ENCODE measurements at places on chromosomes 12 and 14. TPM values are rescaled to one million over a fixed set of nuclear protein-coding genes. Genes with fewer than 3 reads are reported as not detected.

GRCh38 chr14:90534091-90534837 is 137.4 kb downstream of the CALM1 start:
- no peak for DNase-seq

- peak; percentile 54 for DNase-seq
Observed at GRCh38 chr14:74922752-74923401, at the start of gene RPS6KL1. Gene RPS6KL1 (minus strand): TSS chr14:74923260. CDS start chr14:74921541, 1,719 bp downstream.

DNA sequence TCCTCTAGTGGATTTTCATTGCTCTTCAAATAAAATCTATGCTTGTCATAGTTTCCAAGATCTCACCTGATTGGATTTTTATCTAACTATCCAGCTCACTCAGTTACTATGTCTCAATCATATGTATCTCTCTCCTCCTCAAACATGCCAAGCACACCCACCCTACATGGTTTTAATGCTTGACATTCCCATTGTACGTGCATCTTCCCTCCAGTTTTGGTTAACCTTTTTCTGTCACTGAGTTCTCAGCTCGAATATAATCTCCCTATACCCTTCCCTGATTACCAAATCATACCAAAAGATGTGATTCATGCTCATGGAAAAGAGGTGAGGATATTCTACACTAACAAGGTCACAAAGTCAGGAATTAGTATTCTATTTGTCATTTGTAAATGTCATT is 12.0 kb upstream of the PTPRQ start:
- DNase-seq: no peak

- DNase-seq: no peak
Observed at GRCh38 chr12:52945389-52946232, 3.3 kb upstream of the KRT18 start.

GRCh38 chr12:2544230-2544629 is 250.5 kb upstream of the FKBP4 start:
- DNase-seq: no peak

- DNase-seq: no peak
Observed at GRCh38 chr14:92581966-92582566, 68.5 kb downstream of the RIN3 start.

Gene PRIMA1
- total RNA-seq: not detected

Gene SPRING1
- 77.0 TPM for total RNA-seq

Gene KRT72
- not detected for total RNA-seq

DNA sequence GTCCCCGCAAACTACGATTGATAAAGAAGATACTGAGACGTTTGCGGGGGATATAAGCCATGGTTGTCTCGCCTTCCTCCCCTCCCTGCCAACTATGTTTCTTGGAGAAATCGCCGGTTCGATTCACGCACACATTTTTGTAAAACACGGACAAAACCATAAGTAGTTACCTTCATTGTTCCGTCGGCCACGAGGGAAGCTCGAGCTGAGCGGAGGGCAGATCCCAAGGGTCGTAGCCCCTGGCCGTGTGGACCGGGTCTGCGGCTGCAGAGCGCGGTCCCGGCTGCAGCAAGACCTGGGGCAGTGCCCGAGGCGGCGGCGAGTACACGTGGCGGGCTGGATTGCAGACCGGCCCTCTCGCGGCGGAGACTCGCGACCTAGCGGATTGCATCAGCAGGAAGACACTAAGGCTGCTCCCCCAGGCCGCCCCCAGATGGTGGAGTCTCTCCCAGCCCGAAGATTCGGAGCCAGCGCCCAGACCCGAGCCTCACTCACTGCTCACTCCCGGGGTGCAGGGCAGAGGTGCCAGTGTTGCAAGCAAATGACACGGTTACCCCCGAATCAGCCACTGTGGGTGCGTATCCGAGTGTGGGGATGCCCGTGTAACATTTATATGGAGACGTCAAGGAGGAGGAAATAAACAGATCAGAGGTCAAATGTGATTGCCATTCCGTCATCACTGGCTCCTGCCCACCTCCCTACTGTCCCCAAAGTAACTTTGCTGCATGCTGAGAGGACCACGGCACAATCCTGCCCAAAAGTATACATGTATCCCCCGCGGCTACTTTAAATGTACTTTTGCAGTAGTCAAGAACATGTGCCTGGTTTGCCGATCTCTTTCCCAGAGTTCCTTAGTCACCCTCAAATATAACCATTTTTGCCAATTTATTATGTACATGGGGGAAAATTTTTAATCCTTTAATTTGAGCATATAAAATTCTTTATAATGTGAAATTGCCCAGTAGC is at the start of gene BCAT1:
Gene BCAT1, minus strand, starts transcription at position 345 of the 966 bp plus-strand sequence. Its CDS starts 169 bp downstream, at position 176.
- DNase-seq: no peak

Data from kidney epithelial cell (primary cell).